Renal cortex interstitium (tissue), 15 donors: ENCODE measurements at places on chromosomes 12 and 14.
A peak's percentile ranks its signal among the peaks of the same experiment; 100 is the strongest.

GRCh38 chr12:49720214-49720613 is 13.0 kb upstream of the FMNL3 start:
- DNase-seq = no peak

GRCh38 chr14:66495218-66496098 is 9.3 kb downstream of the CCDC196 start:
- DNase-seq = peak; percentile 42

- DNase-seq = no peak
Measured at GRCh38 chr14:30193845-30194501, 266.3 kb upstream of the PRKD1 start.

DNA sequence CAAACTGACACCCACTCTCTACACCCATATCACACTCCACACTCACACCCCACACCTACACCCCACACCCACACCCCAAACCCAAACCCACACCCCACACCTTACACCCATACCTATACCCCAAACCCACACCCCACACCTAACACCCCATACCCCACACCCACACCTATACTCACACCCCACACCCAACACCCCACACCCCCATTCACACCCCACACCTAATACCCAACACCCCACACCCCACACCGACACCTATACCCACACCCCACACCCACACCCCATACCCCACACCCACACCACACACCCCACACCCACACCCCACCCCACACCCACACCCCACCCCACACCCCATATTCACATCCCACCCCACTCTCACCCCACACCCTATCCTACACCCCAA is 38.5 kb downstream of the TMEM120B start:
- no peak for DNase-seq
